ENCODE measurements at places on chromosomes 2 and 18.
A peak's percentile ranks its signal among the peaks of the same experiment; 100 is the strongest.

- DNase-seq = no peak
These were observed 209.8 kb downstream of the LDLRAD4 start for GRCh38 chr18:13428319-13428718.

- no peak for DNase-seq
These were observed 29.7 kb downstream of the KDM3A start for GRCh38 chr2:86470890-86471289.

DNA sequence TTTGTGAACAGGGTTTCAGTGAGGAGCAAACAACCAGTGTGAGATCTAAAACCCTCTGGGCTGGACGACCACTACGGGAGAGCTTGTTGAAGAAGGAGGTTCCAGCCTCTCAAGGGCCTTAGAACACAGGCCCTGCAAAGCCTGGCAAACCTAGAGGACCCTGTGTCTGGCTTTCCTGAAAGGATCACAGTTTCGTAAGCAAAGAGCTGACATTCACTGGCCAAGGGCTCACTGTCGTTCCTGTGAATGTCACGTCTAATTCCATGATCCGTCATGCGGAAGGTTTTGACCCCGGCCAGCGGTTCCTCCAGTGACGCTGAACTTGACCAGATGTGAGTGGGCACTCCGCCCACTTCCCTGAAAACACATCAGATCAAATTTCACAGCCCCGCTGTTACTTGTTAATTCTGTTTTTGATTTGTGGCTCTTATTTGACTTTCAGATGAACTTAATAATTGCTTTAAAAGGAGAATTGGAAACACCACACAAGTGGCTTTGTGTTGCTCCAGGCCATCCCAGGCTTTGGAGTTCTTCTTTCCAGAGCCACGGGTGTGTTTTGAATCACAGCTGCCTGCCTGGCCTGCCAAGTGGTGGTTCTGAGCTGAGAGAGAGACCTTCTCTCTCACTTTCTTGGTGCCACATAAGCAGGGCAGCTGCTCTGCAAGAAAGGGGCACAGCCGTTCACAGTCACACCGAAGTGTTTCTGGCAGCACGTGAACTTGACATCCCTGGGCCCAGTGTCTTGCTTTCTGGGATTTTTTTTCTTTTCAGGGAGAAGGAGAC lies 308.4 kb downstream of the NDUFA10 start:
- no peak for DNase-seq

GRCh38 chr2:241112046-241112445 lies 10.0 kb upstream of the MTERF4 start:
- no peak for DNase-seq

DNA sequence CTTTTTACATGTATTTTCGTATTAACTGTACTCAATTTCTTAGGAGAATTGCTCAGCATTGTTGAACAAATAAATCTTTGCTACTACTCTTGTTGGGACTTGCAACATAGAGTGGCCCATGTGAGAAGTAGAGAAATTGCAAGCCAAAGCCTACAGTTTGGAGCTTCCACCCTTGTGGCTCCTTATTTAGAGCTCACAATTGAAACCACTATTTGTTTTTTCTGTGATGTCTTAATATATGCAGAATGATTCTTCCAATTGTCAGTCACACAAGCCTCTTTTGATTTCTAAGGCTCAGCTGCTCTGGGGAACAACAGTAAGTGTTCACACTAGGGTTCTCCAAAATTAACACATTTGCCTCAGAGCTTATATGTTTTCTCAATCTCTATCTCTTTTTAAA lies 60.2 kb upstream of the GALNT13 start:
- no peak for DNase-seq

- no peak for DNase-seq
These were observed 198.5 kb downstream of the SP3 start for GRCh38 chr2:173766537-173767289.

- DNase-seq = no peak
These were observed 1.2 kb upstream of the SDC1 start for GRCh38 chr2:20226152-20226545.

DNA sequence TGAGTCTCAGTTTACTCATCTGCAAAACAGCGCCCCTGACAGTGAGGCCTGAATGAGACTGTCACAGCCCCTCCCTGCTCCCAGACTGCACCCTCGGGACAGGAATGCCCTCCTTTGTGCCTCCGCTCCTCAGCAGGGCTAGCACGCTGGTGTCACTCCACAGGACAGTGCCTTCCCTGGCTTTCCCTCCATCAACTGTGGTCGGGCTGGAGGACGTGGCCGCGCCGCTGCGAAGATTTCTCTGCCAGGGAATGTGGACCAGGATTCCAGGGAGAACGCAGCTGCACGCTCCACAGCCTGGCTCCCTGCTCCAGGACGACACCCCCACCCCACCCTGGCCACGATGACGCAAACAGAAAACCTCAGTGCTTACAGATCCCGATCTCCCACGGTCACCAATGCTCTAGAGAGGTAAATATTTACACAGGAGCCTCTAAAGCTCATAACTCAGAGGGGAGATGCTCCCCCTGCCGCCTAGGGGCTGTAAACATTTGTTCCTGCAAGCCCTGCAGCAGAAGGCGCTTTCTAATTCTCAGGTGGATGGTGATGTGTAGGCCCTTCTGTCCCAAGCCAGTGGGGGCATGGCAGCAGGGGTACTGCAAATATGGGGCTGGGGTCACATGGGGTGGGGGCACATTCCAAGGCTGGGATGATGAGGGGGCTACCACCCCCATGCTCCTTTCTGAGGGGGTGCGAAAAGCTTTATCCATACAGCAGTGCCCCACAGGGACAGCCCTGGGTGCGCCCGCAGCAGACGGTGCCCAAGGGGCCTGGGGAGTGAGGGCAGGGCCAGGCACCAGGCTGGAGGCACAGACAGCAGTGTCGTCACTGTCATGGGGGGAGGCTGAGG lies 12.4 kb downstream of the HS6ST1 start:
- DNase-seq = peak; percentile 58

DNA sequence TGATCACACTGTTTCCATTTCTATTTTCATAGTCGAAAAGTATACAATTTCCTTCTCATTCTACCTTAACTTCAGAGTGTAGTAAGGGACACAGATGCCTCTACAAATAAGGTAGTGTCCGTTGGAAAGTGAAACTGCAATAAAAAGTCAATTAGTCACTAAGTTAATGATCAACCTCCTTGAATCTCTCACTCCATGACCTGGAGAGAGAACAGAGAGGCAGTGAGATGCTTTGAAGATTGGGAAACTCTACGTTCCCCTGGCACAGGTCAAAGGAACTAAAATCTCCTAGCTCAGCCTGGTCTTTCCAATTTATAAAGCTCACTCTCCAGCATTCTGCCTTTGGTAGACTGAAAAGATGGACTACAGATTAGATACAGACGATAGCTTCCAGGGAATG lies 153.8 kb upstream of the ACAA2 start:
- no peak for DNase-seq

GRCh38 chr18:45793264-45793965 lies 32.1 kb upstream of the SIGLEC15 start:
- DNase-seq = no peak

DNA sequence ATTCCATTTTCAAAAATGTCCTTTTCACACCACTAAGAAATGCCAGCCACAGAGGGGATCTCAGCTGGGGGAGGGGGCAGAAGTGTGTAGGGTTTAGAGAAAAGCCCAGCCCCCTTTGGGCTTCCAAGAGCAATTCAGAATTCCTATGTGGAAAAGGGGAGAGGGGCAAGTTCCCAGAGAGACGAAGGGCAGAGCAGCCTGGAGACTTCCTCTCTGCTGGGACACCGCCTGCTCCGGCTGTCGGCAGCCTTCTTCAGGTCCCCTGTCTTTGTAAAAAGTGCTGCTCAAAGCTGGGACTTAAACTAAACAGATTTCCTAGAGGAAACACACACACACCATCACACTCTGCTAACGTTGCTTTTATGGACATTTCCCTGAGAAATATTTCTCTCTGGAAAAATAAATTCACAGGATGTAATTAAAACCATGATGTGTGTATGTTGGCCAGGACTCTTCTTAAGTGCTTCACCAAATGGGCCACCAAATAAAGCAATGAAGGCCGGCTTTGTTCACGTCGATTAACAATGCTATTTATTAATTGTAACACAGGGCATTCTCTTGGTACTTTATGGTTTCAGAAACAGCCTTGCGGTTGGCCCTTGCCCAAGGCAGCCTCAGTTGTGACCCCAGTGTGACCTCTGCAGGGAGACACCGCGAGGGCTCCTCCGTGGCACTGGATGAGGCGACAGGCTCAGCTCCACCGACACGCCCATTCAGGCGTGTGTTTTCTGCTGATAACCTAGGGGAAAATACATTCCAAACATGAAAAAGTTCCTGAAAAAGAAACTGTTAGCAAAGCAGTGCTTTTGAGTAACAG lies 5.6 kb upstream of the ASB1 start:
- DNase-seq = no peak

GRCh38 chr18:37299471-37300304 lies 265.9 kb downstream of the CELF4 start:
- DNase-seq = peak; percentile 63

GRCh38 chr2:20205915-20206524 lies 18.9 kb downstream of the SDC1 start:
- DNase-seq = no peak

All from iPS-NIHi11 (cell line).